ENCODE measurements at places on chromosomes 6 and 20.

DNA sequence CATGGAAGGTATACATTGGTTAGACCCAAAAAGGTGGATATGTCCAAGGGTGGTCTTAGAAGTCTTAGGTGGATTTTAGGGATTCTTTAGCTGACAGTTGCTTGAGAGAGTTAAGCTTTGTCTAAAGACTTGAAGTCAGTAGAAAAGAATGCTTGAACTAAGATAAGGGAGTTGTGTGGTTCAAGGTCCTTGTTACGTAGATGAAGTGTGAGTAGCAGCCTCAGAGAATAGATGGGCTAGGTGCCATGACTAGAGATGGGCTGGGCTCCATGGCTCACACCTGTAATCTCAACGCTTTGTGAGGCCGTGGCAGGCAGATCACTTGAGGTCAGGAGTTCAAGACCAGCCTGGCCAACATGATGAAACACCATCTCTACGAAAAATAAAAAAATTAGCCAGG lies 1.7 kb downstream of the SHLD1 start:
- no peak for DNase-seq

DNA sequence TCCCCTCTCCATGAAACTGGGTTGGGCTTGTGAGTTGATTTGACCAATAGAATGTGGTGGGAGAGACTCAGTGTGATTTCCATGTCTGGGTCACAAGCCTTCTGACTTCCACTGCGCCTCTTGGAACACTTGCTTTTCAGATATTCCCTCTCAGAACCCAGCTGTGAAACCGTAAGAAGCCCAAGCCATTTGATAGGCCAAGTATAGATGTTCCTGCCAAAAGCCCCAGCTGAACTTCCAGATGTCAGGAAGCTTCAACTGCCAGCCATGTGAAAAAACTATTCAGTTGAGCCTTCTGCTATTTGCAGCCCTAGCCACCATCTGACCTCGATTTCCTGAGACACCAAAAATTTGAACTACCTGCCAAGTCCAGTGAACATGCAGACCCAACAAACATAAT lies 387.8 kb upstream of the GJE1 start:
- no peak for DNase-seq

DNA sequence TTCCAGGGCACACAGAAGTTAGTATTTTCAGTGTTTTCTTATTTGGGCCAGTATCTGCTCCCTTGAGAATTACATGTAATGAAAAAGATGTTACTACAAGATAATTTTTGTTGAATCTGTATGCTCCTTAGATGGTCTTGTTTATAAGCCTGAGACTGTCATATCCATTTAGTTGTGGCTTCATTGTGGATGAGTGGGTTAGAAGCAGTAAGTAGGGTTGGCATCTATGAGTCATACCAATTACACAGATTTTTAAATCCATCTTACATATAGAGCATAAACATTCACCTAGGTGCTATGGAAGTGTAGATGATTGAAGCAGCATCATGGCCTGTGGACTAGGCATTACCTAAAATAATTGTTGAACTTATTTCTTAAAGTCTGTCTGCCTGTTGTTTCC lies 13.5 kb upstream of the BAG2 start:
- no peak for DNase-seq

GRCh38 chr20:34708621-34709043 lies 4.5 kb downstream of the TP53INP2 start:
- peak; percentile 53 for DNase-seq

- DNase-seq, result no peak
These were observed 241.8 kb downstream of the ALDH8A1 start for GRCh38 chr6:134708079-134708478.

- DNase-seq, result no peak
These were observed 237.8 kb upstream of the PMEPA1 start for GRCh38 chr20:57947421-57948179.

DNA sequence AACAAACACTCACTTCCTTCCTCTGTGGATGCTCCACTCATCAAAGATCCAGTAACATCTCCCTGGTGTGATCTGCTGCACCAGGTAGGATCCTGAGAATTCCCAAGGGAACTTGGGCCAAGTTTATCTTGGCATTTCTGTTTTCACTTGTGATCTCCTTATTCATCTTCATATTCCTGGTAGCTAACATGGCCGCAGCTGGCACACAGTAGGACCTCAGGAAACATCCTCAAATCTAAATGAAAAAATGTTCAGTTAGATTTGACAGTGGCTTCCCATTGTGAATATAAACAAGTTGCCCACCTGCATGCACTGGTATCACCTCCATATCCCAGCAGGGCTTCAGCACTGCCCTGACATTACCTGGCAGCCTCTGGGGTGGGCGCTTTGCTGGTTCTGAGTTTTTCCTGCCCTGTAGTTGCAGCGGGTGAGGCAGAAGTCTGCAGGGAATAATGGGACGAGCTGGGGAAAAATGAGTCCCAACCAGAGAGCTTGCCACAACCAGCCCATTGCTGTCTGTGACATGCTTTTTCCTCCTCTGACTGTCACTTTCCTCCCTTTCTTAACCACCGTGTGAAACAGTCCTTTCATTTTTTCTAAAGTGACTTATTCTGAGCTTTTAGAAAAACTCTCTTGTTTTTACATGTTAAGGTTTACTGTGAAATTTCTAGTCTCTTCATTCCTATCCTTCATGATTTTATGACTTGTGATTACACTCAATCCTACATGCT lies 9.4 kb upstream of the DSTN start:
- no peak for DNase-seq

DNA sequence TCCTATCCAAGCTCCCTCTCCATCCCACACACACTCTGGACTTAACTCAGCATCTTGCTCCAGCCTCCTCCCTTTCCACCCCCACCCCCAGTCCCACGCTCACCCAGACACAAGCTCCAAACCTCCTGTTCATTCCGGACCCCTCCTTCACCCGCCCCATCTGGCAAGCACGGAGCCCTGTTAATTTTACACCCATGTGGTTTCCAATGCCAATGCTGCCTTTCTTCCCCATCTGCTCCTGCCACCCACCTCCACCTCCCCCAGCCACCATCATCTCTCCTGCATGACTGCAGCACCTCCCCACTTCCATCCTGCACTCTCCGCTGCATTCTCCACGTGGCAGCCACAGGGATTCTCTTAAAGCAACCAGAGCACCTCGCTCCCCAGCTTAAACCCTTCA lies 9.9 kb upstream of the CDK5RAP1 start:
- peak; percentile 87 for DNase-seq

DNA sequence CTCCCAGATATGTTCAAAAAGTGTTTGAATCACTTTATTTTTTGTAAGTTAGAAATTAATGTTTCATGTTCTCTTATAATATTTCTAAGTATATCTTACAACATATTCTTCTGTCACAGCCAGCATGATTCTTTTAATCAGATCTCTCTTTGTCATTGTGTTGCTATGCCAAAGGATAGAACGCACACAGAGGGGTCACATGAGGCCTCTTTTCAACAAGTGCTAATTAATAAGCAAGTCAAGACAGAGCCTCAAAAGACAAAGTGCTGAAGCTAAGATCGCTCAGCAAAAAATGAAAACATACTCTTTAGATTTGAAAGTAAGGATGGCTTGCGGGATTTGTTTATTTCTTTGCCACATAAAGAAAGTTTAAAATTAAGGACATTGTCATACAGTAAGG lies 508.8 kb upstream of the PTCHD4 start:
- DNase-seq, result no peak

GRCh38 chr20:48841875-48842529 lies 14.2 kb upstream of the PREX1 start:
- no peak for DNase-seq

DNA sequence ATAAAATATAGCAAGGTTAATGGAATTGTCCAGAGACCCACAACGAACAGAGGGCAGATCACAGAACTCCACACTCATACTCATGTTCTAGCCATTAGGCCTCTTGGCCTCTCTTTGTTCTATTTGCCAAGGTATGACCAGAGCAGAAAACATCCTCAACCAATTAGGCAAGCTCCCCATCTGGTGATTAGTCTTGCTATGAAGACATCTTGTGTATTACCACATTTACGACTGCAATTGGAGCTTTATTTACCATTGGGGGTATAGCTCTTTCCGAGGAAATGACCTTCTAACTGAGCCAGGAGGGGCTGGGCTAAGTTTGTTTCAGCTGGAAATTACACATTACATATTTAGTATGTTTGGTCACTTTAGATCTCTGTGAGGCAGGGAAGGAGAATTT lies 593.9 kb downstream of the CD109 start:
- DNase-seq, result no peak

DNA sequence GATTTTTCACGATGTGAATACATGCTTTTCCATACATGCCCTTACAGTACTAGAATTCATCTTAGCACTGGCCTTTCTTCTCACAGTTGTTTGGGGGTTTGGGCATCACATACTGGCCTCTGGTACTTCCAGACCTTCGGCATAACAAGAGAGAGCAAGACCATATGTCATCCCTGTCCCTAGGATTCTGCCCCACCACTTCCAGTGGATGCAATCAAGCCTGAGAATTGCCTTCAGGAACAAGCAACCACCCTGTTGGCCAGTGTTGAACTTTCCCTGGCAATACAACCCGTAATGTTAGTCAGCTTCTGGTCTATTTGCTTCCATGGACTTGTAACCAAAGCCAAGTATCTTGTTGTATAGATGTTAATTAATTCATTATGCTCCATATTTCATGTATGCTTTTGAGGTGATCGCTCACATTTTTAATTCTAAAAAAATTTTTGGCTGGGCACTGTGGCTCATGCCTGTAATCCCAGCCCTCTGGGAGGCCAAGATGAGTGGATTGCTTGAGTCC lies 15.4 kb upstream of the SLPI start:
- DNase-seq, result no peak

GRCh38 chr6:44923444-44923843 lies 404.7 kb upstream of the RUNX2 start:
- no peak for DNase-seq

Measured in putamen (tissue), 1 donor.